ENCODE measurements at places on chromosomes 5 and 9.

GRCh38 chr5:79189439-79190234, 46.3 kb upstream of the JMY start:
- no peak for DNase-seq

GRCh38 chr5:136043968-136044610, 15.3 kb downstream of the TGFBI start:
- DNase-seq: no peak

- no peak for DNase-seq
These were observed 136.3 kb upstream of the SPRY4 start for GRCh38 chr5:142461028-142461590.

- no peak for DNase-seq
These were observed 29.9 kb downstream of the CETN3 start for GRCh38 chr5:90379652-90380051.

GRCh38 chr9:88476491-88477271, 58.3 kb upstream of the NXNL2 start:
- DNase-seq: no peak

DNA sequence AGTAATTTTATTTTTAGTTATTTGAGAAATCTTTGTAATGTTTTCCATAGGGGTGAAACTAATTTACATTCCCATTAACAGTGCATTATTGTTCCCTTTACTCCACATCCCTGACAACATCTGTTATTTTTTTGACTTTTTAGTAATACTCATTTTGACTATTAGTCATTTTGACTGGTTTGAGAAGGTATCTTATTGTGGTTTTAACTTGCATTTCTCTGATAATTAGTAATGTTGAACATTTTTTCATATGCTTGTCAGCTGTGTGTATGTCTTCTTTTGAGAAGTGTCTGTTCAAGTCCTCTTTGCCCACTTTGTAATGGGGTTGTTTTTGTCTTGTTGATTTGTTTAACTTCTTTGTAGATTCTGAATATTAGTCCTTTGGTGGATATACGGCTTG, 27.5 kb downstream of the CCDC152 start:
- DNase-seq: no peak

GRCh38 chr5:157351802-157352092, 85.8 kb downstream of the CYFIP2 start:
- no peak for DNase-seq

- DNase-seq: no peak
These were observed 34.9 kb upstream of the ACOT12 start for GRCh38 chr5:81428861-81429260.

- no peak for DNase-seq
These were observed 47.7 kb downstream of the LIX1 start for GRCh38 chr5:97094579-97095317.

GRCh38 chr5:33975852-33976251, 8.6 kb downstream of the SLC45A2 start:
- DNase-seq: no peak

DNA sequence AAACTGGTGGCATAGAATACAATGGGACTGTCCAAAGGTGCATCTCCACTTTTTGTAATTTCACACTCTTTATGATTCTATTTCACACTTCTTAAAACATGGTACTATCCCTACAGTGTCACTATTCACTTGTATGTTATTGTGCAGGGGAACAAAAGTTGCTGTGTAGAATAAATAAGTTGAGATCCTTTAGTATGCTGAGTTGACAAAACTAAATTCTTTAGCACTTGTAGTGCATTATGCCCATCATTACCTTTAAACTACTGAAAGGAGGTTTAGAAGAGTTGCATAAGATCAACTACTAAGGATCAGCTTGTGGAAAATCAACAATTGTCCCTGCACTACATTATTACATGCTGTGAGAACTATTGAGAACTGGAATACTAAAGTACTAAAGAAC, 1380.9 kb downstream of the PTPRD start:
- DNase-seq: no peak

DNA sequence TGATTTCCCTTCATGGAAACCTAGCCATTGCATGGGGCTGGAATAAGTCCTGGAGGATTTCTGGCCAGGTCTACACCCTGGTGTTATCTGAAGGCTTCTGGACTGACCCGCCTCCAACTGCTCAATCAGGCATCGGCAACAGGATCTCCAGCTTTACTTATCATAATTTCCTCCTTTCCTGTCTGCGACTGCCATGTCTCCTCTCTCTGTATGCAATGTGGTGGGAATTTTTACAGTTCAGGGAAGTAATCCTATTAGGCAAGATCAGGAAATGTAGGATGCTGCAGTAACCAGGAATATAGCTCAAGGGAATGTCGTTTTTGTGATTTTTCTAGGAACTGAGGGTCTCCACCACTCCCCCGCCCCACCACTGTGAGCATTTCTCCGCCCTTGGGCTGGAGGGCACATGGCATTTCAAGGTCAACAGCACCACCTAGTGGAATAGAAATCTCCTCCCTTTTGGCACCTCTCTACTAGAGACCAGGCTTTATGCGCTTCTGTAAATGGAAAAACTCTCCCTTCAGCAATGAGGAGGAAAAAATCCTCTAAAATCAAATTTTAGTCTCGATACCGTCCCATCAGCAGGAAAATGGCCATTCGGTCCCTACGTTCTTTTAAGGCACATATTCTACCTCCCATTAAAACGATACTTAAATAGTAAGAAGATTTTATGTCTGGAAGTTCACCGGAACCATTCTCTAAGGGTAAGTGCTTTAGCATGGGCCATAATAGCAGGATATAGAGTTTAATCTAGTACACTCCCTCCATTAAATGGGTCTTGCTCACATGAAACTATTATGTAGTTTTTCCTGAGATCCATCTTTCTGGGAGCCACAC, 93.0 kb downstream of the YTHDC2 start:
- peak; percentile 4 for DNase-seq

GRCh38 chr5:176943816-176944215, 44.7 kb upstream of the HK3 start:
- no peak for DNase-seq

DNA sequence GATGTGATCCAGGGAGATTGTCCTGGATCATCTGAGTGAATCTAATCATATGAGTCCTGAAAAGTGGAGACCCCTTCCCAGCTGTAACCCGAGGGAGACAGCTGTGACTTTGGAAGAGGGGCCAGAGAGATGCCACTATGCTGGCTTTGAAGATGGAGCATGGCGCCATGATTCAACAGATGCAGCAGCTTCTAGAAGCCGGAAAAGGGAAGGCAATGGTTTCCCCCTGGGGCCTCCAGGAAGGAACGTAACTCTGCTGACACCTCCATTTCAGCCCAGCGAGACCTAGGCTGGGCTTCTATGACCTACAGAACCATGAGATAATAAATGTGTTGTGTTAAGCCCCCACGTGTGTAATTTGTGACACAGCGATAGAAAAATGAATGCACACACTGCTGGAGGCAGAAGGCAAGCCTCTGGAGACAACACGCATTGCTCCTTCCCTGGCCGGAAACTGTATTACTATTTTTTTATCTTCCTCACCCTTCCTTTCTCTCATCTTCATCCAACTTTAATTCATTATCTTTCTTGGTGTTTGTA, 16.6 kb upstream of the SARDH start:
- no peak for DNase-seq

GRCh38 chr9:95991326-95991725, 115.8 kb downstream of the ERCC6L2 start:
- no peak for DNase-seq

DNA sequence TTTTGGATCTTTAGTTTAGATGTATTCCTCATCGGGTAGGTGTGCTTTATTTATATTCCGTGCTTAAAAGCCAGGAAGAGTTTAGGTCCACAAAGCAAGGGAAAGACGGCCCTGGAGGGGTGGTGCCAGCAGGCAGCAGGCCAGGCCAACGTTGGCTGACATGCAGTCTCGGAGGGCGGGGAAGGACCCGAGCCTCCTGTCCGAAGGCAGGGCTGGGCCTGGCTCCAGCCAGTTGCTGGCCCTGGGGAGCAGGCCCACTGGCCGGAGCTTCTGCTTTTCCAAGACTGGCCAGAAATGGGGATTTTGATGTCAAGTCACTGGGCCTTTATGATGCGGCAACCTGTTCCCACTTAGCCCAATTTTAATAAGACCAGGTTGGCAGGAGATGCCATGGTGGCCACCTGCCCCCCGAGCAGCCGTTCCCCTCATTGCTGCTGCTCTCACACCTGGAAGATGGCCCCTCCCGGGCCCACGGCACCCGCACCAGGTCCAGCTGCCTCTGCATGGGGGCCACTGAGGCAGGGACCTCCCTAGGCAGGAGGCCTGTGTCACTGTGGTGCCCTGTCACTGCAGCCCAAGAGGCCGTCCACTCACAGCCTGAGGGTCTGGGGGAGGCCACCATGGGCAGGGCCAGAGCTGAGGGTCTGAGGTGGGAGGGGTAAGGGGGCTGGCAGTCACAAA, 23.2 kb downstream of the LPCAT1 start:
- DNase-seq: no peak

GRCh38 chr5:41656597-41656996, 146.2 kb upstream of the PLCXD3 start:
- DNase-seq: no peak

- no peak for DNase-seq
These were observed 36.3 kb upstream of the PAM start for GRCh38 chr5:102718819-102719218.

- DNase-seq: no peak
These were observed 267.1 kb upstream of the GRIA1 start for GRCh38 chr5:153223376-153223775.

- no peak for DNase-seq
These were observed 61.2 kb upstream of the ZFR start for GRCh38 chr5:32505756-32506155.

DNA sequence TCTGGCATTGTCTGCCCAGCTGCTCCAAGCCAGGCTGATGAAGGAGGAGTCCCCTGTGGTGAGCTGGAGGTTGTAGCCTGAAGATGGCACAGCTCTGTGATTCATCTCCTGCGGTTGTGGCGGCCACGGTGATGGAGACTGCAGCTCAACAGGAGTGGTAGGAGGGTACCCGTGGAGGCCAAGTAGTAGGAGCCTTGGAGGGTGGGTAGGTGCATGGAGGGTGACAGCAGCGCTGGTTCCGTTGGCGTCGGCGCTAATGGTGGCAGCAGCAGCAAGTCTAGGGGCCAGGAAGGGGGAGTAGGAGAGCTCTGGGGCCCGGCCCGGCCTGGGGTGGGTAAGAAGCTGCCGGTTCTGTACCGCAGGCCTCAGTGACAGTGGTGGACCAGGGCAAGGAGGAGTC, 22.4 kb upstream of the TRIM52 start:
- no peak for DNase-seq
